ENCODE measurements at places on chromosomes 5 and 9.

- DNase-seq, result no peak
Observed at GRCh38 chr5:68285075-68285840, 69.7 kb downstream of the PIK3R1 start.

DNA sequence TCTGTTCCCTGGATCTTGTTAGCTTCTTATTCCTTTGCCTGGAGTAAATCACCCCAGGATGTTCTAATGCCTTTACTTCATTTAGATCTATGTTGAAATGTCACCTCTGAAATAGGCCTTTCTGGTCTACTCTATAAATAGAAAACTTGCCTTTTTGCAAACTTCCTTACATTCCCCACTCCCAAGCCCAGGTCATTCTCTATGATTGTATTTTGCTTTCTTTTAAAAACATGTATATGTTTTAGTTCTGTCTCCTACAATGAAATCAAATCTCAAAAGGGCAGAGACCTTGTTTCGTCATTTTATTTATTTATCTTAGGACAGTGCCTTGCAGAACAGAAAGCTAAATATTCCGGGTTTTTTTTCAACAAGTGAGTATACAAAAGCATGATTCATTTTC, 1657.7 kb upstream of the C9orf72 start:
- DNase-seq, result no peak

GRCh38 chr9:88266416-88266815, 121.8 kb upstream of the SPIN1 start:
- no peak for DNase-seq

DNA sequence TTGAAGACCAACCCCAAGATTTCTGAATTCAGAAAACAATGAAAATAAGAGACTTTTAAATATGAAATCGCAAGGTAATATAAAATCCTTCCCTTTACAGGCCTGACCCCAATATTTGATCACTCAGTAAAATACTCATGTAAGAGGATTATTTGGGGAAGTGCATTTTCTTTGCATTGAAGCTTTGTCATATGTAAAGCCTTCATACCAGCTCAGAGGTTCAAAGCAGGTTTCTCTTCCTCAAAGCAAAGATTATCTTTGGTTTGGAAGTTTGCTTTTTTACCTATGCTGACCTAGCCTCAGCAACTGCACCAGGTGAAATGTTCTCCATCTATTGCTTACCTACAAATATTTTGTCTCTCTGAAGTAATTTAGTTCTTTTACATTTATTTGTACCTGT, 106.5 kb upstream of the PARP8 start:
- no peak for DNase-seq

- DNase-seq, result no peak
Observed at GRCh38 chr5:148469501-148469935, 85.8 kb downstream of the FBXO38 start.

GRCh38 chr9:4596165-4596922, 65.8 kb upstream of the PLPP6 start:
- no peak for DNase-seq
